ENCODE measurements at places on chromosomes 5 and 9.

GRCh38 chr5:94309141-94309540, 309.3 kb downstream of the KIAA0825 start:
- H3K36me3 ChIP-seq = no peaks in the 10 kb centered on the region
- H3K27ac ChIP-seq = no peak overlapping the region
- H3K27me3 ChIP-seq = no peaks in the 10 kb centered on the region

DNA sequence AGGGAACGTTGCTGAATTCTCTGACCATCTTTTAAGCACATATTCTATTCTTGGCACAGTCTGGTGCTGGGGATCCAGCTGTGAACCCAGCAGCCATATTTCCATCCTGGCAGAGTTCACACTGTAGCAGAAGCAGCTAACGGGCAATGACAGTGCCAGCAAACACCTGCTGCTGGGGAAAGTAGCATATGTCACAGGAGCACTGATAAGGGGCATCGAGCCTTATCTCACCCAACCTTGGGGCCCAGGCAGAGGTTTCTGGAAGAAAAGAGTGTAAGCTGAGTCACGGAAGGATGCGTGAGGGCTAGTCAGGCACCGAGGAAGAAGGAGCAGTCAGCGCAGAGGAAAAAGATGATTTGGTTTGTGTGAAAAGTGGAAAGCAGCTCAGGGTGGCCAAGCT, 1.1 kb downstream of the NDOR1 start:
- H3K4me3 ChIP-seq = peak overlapping the region; percentile 87
- DNase-seq = no peak
- H3K4me1 ChIP-seq = peaks cover 25% of the 10 kb centered on the region
- no peak overlapping the region for H3K27ac ChIP-seq

DNA sequence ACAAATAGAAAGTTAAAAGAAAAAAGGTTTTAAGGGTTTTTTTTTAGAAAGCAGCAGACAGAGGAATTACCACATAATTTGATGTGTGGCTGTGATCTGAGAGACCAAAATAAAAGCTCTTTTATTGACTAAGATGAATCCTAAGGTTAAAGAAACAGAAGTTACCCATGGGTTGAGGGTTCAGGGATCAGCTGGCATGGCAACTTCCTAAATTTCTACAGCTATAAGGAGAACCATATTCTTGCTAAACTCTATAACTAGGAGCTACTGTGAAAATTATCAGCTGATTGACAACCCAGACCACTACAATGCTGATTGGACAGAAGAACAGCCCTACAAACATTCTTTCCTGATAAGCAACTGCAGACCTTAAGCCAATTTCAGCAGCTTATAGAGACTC, 40.2 kb downstream of the TMEM215 start:
- H3K27me3 ChIP-seq = no peaks in the 10 kb centered on the region
- H3K36me3 ChIP-seq = no peaks in the 10 kb centered on the region

- H3K4me3 ChIP-seq = no peak overlapping the region
- DNase-seq = no peak
- no peaks in the 10 kb centered on the region for H3K4me1 ChIP-seq
- H3K36me3 ChIP-seq = no peaks in the 10 kb centered on the region
Measured at GRCh38 chr9:518540-518939, 303.9 kb downstream of the DOCK8 start.

GRCh38 chr9:116717150-116717549, 30.0 kb downstream of the TRIM32 start:
- H3K4me3 ChIP-seq = no peak overlapping the region
- no peaks in the 10 kb centered on the region for H3K36me3 ChIP-seq
- H3K27ac ChIP-seq = no peak overlapping the region
- H3K27me3 ChIP-seq = no peaks in the 10 kb centered on the region
- DNase-seq = no peak

- no peaks in the 10 kb centered on the region for H3K36me3 ChIP-seq
- no peak overlapping the region for H3K27ac ChIP-seq
- no peak for DNase-seq
- H3K4me1 ChIP-seq = no peaks in the 10 kb centered on the region
Measured at GRCh38 chr5:157175071-157175612, 5.5 kb upstream of the ITK start.
